NCI-H1092 (cell line): ENCODE measurements at places on chromosomes 6 and 20.

- DNase-seq = no peak
These were observed 135.6 kb downstream of the HIVEP1 start for GRCh38 chr6:12147557-12148316.

GRCh38 chr6:37700620-37700973 is 2.9 kb upstream of the MDGA1 start:
- DNase-seq = no peak

DNA sequence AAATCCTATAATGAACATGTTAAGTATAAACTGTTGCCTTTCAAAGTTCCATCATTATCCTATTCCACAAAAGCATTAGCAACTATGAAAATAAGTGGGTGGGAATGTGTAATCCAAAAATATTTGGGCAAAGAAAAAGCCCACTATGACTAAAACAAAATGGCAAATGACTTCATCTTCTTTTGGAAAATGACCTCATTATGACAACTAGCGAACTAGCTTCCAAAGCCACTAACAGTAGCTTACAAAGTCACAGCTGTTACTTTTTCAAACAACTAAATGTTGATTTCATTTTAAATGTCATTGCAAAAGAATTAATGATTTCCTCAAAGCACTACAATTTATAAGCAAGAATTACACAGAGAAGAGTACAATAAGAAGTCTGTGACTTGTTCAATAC is 49.8 kb upstream of the RUNX2 start:
- DNase-seq = no peak

DNA sequence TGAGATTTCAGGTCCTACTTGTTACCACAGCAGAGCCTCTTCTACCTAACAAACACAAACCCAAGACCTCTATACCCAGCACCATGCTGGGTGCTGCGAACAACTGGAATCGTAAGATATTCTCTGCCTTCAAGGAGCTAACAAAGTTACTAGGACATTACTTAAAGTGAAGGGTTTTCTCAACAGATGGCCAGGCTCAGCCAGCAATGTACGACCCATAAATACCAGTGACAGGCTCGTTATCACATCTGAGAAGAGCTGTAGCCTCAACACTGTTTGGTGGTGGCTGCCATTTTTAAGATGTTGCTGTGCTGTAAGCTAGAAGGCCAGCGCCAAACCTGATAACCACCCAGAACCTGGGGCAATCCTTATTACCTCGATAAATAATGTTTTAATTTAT is 406.5 kb downstream of the KIF16B start:
- DNase-seq = no peak

- no peak for DNase-seq
These were observed 88.3 kb upstream of the MYLIP start for GRCh38 chr6:16040628-16040974.

DNA sequence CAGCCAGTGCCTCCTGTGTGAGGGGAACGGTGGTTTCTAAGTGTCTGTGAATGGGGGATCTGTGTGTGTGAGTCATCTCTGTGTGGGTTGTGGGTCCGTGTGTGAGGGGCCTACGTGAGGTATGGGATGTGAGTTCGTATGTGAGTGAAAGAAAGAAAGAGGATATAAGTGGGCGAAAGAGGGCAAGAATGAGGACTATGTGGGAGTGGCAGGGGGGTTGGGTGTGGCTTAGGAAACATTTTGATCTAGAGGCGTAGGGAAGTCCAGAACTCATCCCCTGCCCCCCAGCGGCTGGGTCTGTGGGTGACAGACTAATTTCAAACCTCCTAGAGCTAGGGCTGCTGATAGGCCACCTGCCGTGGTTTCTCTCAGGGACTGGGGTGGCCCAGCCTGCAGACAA is 35.5 kb downstream of the DHX35 start:
- no peak for DNase-seq

DNA sequence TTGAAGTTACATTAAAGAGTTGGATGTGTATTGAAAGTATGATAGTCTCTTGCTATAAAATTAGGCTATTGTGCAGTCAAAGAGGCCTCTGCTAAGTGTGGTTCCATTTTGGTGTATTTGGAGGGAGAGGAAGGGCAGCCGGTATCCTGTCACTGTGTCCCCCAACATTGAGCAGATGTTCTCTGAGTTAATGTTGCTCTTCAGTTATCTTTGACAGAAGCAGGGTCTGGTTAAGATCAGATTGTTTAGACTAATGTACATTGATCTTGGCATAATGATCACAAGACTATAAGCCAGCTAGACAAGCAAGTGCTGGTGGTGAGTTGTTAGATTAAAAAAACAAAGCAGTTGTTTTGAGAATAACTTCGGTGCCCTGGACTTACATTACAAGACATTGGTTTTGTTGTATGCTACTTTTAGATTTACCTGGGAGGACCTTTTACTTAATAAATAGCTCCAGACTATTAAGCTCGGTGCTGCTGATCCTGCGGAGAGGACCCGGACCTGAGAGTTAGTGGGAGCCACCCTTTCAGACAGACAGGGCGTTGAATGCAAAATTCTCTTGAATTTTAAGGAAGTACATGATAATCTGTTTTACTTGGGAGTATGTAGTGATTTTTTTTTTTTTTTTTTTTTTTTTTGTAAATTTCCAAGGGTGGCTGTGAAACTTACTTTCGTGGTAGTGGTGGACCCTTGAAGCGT is 97.8 kb downstream of the JARID2 start:
- no peak for DNase-seq

- DNase-seq = no peak
These were observed 731.3 kb upstream of the NRSN1 start for GRCh38 chr6:23394681-23395080.

- DNase-seq = no peak
These were observed 3.2 kb downstream of the SLC22A7 start for GRCh38 chr6:43301081-43301870.

- DNase-seq = no peak
These were observed 46.6 kb downstream of the NOL4L start for GRCh38 chr20:32538526-32538939.

GRCh38 chr6:43805699-43806042 is 35.7 kb downstream of the VEGFA start:
- no peak for DNase-seq

GRCh38 chr6:143339223-143339622 is 111.3 kb downstream of the ADAT2 start:
- DNase-seq = no peak
